Occipital lobe (tissue), 3 donors: ENCODE measurements at places on chromosomes 6 and 20. TPM values are rescaled to one million over a fixed set of nuclear protein-coding genes. Genes with fewer than 3 reads are reported as not detected.

The C6orf163 gene
- total RNA-seq: 8.3 TPM

The TREML1 gene
- not detected for total RNA-seq

The RFX6 gene
- not detected for total RNA-seq

The ASXL1 gene
- total RNA-seq: 70.2 TPM

The C20orf144 gene
- not detected for total RNA-seq

The CYP39A1 gene
- 2.3 TPM for total RNA-seq

The ULBP2 gene
- total RNA-seq: 5.3 TPM

The MOG gene
- not detected for total RNA-seq

The SYNDIG1 gene
- 32.6 TPM for total RNA-seq

The SLC17A1 gene
- not detected for total RNA-seq

The CDKAL1 gene
- total RNA-seq: 47.6 TPM

The ISM1 gene
- total RNA-seq: 1.6 TPM

The CNKSR3 gene
- total RNA-seq: 3.0 TPM

The MACROD2 gene
- 60.4 TPM for total RNA-seq

DNA sequence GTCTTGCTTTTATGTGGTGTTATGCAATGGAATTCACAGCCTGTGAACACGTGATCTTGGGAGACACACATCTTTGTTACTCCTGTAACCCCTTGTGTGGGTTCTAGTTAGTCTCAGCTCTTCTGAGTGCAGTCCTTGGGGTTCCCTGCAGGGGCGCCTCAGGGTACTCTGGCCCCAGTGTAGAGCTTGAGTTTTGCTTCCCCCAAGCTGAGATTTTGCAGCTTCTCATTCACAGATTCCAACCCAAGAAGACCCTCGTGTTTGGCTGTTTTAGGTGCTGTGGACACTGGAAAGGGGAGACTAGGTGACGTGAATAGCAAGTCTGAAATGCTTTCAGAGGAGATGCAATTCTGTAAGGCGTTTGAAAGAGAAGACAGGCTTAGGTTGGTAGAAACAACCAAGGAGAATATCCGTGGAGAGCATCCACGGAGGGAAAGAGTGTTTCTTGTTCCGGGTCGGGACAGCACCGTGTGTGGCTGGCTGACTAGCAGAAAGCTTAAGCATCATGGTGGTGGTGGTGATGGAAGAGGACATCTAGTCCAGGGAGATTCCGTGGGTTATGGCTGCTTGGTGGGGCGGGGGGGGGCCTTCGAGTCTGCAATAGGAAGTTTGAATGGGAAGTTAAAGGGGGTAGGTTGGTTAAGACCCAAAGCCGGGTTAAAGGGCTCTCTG is 30.1 kb downstream of the DUSP22 start:
- no peak for DNase-seq

GRCh38 chr20:57957411-57958049 is 247.7 kb upstream of the PMEPA1 start:
- no peak for DNase-seq

DNA sequence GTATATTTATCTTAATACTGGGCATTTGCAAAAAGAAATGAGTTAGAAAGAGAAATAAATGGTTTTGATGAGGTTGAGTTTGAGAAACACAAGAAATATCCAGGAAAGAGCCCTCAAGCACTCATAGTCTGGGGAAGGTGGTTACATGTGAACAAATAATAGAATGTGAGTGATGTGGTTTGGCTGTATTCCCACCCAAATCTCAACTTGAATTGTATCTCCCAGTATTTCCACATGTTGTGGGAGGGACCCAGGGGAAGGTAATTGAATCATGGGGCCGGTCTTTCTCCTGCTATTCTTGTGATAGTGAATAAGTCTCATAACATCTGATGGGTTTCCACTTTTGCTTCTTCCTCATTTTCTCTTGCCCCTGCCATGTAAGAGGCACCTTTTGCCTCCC is 334.1 kb downstream of the COL12A1 start:
- no peak for DNase-seq

- DNase-seq: no peak
Measured at GRCh38 chr6:32129297-32130088, 595 bp downstream of the FKBPL start.

DNA sequence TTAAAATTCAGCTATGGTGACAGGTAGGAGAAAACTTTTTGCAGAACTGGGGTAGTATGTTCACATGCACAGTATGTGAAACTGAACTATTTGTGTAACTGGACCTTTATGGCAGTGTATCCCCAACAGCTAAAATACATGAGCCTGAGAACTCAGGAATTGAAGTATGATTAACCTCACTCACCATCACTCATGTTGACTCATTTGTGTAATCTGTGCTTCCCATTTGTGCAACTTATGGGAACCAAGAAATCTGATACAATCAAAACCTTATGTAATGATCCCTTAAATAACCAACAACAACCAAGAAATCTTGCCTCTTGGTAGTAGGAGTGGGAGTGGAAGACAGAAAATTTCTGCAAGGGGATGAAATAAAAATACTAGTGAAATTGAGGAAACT is 674.9 kb downstream of the HDGFL1 start:
- no peak for DNase-seq

GRCh38 chr6:125906158-125906998 is 50.2 kb upstream of the HINT3 start:
- no peak for DNase-seq

- DNase-seq: no peak
Measured at GRCh38 chr6:148971031-148971927, 224.4 kb downstream of the UST start.

GRCh38 chr6:135703007-135703406 is 148.5 kb upstream of the PDE7B start:
- DNase-seq: no peak

- no peak for DNase-seq
Measured at GRCh38 chr6:55433446-55434130, 106.3 kb downstream of the GFRAL start.

DNA sequence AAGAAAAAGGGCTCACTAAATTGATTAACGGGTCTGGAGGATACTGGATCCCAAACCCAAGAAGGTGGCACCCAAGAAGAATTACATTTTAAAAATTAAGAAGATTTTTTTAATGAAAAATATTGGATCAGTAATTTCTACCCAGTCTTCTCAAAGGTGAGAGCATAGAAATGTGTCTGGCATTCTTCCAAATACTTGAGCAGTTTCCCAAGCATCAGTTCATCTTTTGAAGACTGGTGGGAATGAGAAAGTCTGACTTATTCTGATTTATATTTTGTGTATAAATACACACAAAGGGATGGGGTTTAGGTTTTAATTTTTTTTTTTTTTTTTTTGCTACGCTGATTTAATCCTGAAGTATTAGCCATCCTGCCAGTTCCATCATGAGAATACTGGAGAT is 3.3 kb downstream of the MGME1 start:
- no peak for DNase-seq

DNA sequence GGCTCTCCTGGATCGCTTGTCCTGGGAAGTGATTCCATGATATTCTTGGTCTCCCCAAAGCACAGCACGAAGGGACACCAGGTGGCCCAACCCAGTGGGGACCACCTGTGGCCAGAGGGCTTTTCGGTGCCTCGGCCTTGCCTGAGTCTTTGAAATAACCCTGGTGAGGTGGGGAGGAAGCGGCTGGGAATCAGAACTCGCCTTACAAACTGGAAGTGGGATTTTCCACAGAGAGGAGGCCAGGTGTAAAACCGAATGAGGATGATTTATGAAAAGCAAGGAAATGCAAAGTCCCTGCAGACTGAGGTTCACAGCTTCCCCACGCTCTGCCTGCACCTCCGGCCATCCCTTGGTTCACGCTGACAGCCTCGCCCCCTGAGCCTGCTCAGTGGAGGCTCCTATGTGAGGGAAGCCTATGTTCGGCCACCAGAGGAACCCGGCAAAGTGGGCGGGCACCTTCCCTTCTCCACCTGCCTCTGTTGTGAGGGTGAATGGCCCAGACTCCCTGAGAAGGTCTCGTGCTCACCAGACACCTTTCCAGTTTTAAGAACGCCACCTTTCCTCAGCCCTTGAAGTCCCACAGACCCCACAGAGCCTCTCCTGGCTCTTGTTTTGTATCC is 133.8 kb upstream of the CST7 start:
- no peak for DNase-seq

DNA sequence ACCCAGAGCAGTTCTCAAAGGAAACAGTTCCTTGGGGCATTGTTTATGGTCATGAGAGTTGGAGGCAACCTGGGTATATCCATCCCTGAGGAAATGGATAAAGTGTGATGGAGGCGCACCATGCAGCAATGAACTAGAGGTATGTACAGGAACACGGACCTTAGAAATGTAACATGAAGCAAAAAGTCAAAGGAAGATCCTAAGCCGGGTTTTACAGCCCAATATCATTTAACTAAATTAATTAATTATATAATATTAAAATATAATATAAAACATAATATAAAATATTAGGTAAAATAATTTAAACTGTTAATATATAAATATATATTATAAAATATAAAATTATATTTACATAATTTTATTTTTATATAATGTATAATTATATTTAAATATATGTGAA is 44.1 kb upstream of the RNF8 start:
- DNase-seq: no peak

DNA sequence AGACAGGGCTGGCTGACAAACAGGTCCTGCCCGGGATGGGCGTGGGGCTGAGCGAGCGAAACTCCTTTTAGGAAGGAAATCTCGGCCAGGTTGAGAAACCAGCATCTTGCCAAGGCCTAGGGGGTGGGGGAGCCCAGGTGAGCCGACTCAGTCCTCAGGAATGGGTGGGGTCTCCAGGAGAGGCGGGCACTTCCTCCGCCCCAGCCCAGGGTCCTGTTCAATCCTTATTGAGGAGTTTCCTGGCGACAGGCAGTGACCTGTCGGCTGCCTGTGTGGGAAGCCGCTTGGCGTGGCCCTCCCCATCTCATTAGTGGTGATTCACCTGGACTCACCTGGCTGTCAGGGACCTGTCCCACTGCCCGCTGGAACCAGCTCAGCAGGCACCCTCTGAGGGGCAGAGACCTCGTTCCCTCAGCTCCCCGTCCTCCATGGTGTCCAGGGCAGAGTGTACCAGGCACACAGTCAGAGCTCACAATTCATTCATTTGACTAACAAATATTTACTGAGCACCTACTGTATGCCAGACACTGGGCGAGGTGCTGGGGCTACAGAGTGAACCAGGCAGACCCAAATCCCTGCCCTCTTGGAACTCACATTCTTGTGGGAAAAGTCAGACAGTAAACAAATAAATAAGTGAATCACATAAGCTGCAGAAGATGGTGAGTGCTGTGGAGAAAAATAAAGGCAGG is 51.1 kb downstream of the FGD2 start:
- no peak for DNase-seq

- no peak for DNase-seq
Measured at GRCh38 chr20:25571817-25572216, 13.5 kb downstream of the NINL start.

DNA sequence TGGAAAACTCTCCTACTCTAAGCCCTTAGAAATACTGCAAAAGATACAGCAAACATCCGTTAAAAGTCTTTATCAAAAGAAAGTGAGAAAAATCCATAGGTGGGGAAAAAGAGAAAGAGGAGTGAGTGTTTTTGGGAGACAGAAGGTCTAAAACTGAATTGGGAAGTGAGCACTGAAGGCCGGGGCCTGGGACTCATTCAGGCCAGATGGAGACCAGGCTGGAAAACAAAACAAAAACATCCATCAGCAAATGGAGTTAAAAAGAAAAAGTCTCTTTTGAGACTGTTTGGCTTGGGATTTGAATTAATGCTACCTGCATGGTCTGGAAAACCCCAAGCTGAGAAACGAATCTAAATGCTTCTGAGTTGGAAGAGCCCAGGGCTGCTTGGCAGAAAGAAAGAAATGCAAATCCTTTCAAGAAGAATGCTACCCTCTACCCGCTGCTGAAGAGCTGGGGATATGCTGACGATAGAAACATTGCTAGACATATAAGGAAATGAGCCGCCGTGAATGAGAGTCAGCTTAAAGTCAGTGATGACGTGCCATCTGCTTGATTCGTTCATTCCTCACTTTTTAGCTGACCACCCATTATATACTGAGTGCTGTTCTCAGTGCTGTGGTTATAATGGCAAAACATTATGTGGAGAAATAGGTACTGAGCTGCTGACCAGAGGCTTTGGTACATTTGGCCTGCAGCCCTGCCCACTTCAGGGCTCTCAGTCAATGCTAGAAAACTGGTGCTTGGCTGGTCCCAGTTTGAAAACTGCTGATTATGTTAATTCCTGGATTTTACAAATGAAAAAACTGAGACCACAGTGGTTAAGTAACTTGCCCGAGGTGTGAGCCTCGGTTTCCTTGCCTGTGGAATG is 28.0 kb upstream of the TULP4 start:
- peak; percentile 19 for DNase-seq

DNA sequence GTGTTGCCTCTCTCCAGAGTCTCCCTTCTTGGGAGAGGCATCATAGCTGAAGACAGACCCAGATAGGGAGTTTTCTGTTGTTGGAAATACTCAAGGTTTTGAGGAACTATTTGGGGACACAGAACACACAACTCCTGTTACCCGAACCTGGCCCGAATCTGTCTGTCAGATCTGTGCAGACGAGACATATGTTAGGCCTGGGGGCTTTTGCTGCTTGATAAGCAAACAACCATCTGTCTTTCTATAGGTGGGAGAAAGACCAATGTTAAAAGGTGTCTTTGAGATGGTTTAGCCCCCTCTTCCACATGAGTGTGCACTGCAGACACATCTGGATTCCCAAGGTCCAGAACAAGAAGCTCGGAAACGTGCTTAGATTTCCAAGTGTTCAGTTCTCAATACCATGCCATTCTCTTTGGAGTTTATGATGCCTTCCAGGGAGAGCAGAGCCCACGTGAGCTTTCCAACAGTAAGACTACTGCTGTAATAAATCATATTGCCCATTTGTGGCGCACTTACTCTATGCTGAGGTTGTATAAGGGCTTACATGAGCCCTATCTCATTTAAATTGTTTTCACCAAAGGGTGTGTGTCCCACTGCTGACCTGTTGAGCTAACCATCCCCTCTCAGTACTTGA is 3.8 kb upstream of the STX16 start:
- DNase-seq: no peak

- no peak for DNase-seq
Measured at GRCh38 chr6:93789532-93789931, 370.2 kb upstream of the EPHA7 start.

GRCh38 chr6:1729750-1730140 is 120.0 kb downstream of the FOXC1 start:
- no peak for DNase-seq

DNA sequence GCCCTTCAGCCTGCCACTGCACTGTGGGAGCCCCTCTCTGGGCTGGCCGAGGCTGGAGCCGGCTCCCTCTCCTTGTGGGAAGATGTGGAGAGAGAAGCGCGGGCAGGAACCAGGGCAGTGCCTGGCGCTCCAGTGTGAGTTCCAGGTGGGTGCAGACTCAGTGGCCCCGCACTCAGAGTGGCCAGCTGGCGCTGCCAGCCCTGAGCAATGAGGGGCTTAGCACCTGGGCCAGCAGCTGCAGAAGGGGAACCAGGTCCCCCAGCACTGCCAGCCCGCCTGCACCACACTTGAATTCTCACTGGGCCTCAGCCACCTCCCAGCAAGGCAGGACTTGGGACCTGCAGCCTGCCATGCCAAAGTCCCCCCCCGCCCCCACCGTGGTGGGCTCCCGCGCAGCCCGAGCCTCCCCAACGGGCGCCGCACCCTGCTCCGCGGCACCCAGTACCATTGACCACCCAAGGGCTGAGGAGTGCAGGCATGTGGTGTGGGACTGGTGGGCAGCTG is 205.9 kb downstream of the CLVS2 start:
- no peak for DNase-seq
